ENCODE measurements at places on chromosomes 12 and 14. TPM values are rescaled to one million over a fixed set of nuclear protein-coding genes. Genes with fewer than 3 reads are reported as not detected.
A peak's percentile ranks its signal among the peaks of the same experiment; 100 is the strongest.

DNA sequence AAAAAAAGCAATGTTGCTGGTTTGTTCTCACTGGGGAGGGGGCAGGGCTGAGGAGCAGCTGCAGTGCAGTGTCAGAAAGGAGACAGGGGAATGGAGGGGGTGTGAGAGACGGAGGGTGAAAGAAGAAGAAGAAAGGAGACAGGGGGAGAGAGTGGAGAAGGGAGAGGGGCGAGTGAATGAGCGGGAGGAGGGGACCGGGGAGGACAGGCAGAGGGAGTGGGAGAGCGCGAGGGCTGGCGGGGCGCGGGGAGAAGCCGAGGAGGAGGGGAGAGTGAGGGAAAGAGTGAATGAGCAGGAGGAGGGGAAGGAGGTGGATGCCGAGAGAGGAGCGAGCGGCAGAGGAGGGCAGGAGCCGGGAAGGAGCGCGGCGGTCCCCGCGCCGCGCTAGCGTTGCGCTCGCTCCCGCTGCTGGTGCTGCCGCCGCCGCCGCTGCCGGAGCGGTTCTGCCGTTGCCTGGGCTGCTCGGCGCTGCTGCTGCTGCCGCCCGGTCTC, at the start of gene NOVA1:
Gene NOVA1 (minus strand): TSS at position 445 of the 492 bp plus-strand sequence. CDS start 597 bp downstream, outside the sequence.
- DNase-seq = no peak

- no peak for DNase-seq
These were observed 85.6 kb downstream of the CCDC92 start for GRCh38 chr12:123886931-123887582.

DNA sequence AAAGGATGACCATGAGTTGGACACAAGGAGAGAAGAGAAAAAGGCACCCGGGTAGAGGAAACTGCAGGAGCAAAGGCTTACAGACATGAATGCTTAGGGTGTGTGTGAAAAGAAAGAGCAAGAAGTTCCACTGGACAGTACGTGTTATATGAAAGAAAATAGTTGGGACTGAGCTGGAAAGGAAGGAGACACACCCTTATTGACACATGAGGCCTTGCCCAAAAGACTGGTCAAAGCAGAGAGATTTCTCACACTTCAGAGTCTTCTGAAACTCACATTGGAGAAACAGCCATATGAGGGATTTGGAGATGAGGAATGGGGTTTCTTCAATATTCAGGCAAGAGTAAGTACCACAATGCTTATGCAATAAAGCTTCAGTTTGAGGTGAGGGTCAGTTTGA, 56.0 kb downstream of the TTC9 start:
- no peak for DNase-seq

DNA sequence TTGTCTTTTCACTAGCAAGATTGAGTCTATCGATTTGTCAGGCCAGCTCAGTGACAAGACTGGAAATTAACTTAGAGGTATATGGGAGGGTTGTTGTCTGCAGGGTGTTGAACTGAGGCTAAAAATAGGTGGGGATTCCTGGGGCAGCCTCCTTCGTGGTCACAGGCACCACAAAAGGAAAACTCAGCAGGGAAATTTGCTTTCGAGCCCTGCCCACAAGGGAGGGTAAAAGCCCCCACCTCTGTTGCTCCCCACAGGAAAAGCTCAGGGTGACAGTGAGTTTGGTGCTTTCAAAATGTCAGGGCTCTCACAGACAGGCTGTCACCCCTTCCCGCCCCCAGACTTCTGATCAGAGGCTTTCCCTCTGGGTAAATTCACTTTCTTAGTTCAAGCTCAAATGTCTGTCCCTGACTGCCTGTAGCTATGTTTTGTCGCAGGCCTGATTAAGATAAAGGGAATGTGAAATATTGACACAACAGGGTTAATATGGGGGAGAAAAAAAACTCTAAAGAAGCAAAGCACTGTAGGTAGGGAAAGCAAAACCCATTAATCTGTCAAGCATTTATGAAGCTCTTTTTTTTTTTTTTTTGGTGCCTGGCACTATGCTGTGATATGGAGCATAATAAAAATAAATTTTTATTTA, 11.7 kb upstream of the NFKBIA start:
- DNase-seq = no peak

DNA sequence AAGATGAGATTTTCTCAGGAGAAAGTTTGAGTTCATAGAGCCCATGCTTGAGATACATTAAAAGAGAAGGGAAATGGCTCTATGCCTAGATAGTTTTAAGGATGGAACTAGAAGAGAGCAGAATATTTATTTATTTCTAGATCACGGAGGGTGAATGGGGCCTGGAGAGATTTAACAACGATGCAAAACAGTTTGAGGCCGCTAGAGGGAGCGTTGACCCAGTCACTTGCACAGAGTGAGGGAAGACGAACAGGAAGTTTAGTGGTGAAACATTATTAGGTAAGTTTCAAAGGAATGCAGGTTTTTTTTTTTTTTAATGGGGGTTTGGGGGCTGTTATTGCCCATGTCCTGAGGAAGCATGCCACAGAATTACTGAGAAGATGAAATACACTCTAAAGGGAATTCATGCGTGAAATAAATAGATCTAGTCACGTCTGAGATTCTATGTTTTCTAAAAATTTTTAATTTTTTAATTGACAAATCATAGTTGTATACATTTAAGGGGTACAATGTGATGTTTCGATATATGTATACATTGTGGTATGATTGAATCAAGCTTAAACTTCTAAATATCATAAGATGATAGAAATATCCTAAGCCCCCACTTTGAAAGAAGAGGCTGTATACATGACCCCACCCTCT, 14.8 kb upstream of the PPP1R1A start:
- peak; percentile 51 for DNase-seq

DNA sequence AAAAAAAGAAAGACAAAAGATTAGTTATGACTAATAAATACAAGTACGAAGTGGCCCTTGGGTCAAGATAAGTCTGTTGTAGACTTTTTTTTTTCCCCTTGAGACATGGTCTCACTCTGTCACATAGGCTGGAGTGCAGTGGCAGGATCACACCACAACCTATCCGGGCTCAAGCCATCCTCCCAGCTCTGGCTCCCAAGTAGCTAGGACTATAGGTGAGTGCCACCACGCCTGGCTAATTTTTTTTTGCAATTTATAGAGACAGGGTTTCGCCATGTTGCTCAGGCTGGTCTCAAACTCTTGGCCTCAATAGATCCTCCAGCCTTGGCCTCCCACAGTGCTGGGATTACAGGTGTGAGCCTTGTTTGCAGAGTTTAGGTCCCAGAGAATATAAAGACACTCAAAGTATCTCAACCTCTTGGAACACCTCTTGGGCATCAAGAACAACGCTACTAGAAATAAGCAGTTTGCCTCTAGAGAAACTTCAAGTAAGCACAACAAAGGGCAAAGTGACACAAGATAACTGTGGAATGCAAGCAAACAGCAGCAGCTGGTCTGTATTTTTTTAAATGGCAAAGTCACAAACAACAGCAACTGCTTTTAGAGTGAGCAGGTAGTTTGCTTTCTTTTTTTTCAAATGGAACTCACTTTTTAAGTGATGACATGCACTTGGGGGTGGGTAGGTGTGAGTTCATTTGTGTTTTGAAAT, 3.9 kb upstream of the MDM2 start:
- no peak for DNase-seq

DNA sequence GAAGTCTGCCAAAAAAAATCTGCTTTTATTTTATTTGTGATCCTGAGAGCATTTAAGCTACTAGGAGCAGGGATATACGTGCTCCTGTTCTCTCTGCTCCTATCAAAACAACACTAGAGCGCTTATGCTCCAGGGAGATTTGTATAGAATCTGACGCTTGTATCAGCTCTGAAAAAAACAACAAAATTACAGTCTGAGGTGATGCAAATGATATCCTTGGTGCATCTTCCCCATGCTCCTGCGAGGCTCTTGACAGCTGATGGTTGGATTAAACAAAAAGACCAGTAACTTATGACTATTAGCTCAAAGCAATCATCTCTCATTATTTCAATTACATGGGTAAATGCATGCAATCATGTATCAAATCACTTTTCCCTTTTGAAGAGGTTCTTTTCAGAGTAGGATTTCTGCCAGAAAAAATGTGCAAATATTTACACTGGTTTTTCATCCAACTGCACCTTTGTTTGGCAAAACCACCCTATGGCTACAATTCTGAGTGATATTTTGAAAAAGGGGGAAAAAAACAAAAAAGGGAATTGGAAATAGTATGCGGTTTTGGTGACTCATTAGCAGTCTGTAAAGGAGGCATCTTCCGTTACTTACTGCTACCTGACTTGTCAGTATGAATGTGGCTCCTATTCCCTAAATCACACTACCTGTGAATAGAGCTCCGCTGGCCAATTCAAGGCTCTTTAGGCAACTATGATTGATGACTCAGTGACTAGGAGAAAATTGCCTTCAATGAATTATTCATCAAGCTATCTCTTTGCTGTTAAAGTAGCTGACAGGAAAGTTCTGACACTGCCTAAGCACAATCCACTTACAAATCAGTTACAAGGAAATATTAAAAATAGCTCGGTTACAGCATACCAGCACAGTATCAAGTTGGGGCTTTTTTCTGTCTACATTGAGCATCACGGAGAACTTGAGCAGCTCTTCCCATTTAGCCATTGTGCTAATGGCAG, 450.0 kb downstream of the FOXG1 start:
- DNase-seq = no peak

GRCh38 chr12:131085125-131085815, 131.6 kb downstream of the ADGRD1 start:
- DNase-seq = no peak

DNA sequence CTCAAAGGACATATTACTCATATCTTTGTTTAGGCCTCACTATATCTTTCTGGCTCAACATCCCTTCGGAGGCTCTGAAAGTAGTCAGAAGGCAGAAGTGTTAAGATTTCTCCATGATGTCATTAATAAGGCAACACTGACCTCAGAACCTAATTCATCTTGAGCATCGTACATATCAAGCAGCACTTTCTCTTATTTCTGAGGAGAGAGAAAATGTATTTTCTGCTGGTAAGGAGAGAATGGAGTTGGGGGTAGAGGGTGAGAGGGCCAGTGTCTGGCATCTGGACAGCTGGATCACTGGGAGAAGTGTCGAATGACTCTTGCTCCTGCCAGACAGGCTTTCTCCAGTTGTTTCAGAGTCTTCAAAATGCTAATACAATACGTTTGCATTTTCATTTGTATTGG, 213.2 kb upstream of the PRICKLE1 start:
- DNase-seq = no peak

GRCh38 chr14:102819176-102819628, 42.0 kb downstream of the TRAF3 start:
- DNase-seq = no peak

GRCh38 chr14:102055181-102055901, 31.5 kb downstream of the HSP90AA1 start:
- DNase-seq = no peak

DNA sequence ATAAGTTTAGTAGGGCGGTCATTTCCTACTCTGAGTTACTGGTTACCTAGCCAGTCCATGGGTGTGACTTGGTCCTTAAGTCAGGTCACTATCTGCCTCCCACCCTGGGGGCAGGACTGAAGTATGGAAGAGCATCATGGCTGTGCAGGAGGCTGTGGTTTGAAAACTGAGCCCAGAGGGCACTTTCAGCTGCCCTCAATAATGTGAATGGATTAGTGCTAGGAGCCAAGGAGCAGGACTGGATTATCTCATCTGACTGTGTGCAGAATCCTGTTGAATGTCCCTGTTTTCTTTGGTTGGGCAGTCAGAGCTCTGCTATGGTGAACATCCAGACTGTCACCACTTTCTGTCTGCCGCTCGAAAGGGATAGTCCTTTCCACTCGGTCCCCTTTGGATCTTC, 1.6 kb downstream of the ATXN7L3B start:
- no peak for DNase-seq

GRCh38 chr12:53579545-53579955, 46.6 kb downstream of the ATF7 start:
- peak; percentile 76 for DNase-seq

- no peak for DNase-seq
These were observed 412 bp upstream of the TEP1 start for GRCh38 chr14:20413744-20414082.

DNA sequence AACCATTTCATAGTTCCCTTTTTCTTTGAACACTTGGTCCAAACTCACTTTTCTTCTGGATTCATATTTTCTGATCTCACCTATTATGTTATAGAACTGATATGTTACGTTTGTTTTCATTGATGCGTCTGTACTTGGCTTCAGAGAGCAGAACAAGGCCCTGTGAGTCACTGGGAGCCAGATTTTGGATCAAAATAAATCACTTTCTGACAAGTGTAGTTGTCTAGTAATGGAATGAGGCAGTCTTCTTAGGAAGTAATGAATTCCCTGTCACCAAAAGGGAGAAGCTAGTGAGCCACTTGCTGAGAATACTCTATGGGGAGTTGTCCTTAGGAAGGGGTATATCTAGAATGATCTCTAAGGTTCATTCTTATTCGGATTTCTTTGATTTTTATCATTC, 10.2 kb downstream of the BICD1 start:
- DNase-seq = no peak

- DNase-seq = peak; percentile 61
These were observed 117.7 kb downstream of the PRKCH start for GRCh38 chr14:61438860-61439765.

DNA sequence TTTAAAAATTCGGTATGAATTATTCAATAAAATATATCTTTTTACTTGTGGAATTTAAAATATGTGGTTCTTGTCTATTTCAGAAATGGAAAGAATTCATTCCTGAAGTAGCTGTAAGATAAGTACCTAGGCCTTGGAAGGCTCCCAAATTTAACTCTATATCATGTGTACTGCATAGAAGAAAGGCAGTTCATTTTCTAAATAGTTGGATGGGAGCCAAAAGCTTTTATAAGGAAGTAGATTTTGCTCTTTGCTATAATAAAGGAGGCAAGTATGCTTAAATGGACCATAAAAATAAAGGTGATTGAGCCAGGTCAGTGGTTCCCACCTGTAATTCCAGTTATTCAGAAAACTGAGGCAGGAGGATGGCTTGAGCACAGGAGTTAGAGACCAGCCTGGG, 187.5 kb downstream of the ATXN7L3B start:
- DNase-seq = no peak

DNA sequence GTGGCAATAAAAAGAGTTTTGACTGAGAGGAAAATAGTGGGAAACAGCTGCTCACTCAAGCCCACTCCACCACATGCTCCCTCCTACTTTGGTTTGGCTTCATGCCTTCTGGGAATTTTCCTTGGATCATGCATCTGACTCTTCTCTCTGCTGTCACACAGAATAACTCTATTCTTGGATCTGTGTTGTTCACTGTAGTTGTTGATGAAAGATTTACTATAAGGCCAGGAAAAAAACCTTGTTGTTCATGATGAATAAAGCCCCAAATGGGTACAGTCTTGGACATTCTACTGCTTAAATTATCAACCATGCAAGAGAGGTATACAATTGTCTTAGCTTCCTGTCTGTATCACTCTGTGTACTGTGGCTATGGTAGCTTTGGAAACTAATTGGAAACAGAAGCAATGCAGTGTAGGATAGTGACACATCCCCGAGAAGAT, 70.5 kb downstream of the TMX1 start:
- DNase-seq = no peak

GRCh38 chr14:48582938-48583337, 907.5 kb upstream of the MDGA2 start:
- DNase-seq = no peak

The SLC38A4 gene
- not detected for polyA plus RNA-seq

The AQP5 gene
- not detected for polyA plus RNA-seq

The A2ML1 gene
- not detected for polyA plus RNA-seq

The PRB2 gene
- not detected for polyA plus RNA-seq

The SLC5A8 gene
- not detected for polyA plus RNA-seq

The KRT75 gene
- polyA plus RNA-seq = not detected

The ABCD2 gene
- not detected for polyA plus RNA-seq

The MYH6 gene
- polyA plus RNA-seq = not detected

The SIRT4 gene
- 0.72 TPM for polyA plus RNA-seq

Data from CD14-positive monocyte (primary cell).